NCI-H69 (cell line): ENCODE measurements at places on chromosomes 1 and 21.

DNA sequence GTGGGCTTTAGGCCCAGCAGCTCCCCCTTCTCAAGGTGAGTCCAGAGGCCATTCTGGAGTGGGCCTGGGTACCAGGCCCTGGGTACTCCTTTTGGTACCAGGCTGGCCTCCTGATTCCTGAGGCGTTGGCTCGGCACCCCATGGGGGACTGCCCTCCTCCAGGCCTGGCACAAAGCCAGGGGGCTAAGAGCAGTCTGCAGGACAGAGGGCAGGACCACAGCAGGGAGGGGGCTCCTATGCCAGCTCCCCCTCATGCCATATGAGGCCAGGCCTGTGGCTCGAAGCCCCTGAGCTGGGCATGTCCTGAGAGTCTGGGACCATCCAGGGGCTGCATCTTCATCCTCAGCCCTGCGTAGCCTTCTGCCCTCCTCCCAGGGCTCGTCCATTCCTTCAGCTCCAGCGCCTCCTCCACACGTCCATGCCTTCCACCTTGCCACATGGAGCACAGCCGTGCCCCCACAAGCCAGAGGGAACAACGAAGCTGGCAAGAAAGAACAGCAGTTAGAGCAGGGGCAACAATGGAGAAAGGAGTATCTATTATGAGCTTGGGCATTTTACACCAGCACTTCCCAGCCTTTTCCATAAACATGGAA, 3.2 kb downstream of the PHLDA3 start:
- no peak for DNase-seq

GRCh38 chr1:75265792-75266191, 131.6 kb downstream of the LHX8 start:
- DNase-seq = peak; percentile 65

GRCh38 chr1:166090244-166090643, 76.6 kb downstream of the FAM78B start:
- DNase-seq = no peak

GRCh38 chr1:66767626-66768025, 15.4 kb downstream of the DYNLT5 start:
- DNase-seq = peak; percentile 26

DNA sequence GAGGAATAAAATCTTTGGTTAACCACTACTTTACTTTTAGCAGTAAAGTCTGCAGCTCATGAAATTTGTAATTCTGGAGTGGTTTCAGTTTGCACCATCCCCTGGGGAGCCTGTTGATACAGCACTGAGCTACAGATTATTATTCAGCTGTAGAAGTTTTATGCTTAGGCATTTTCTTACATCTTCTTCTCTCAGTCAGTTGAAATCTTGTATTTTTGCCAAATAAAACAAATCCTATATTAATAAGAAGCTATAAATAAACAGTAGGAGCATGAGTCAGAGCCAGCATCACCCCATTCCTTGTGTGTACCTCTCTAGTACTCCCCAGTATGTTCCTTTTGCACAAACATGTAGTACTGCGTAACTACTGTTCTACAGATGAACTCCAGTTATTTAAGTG, 118.9 kb downstream of the ATF6 start:
- peak; percentile 36 for DNase-seq

DNA sequence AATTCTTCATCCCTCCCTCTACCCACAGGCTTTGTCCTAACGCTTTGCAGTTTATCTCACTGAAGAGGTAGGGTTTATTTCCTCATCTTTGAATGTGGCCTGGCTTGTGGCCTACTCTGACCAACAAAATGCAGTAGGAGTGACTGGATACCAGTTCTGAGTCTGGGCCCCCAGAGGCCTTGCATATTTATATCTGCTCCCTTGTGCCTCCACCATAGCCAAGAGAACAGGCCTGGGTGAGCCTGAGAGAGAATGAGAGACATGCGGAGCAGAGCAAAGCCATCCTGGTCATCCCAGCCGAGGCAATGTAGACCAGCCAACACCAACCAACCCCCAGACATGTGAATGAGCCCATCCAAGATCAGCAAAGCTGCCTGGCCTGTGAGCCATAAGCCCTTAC, 30.3 kb downstream of the SMIM12 start:
- no peak for DNase-seq

DNA sequence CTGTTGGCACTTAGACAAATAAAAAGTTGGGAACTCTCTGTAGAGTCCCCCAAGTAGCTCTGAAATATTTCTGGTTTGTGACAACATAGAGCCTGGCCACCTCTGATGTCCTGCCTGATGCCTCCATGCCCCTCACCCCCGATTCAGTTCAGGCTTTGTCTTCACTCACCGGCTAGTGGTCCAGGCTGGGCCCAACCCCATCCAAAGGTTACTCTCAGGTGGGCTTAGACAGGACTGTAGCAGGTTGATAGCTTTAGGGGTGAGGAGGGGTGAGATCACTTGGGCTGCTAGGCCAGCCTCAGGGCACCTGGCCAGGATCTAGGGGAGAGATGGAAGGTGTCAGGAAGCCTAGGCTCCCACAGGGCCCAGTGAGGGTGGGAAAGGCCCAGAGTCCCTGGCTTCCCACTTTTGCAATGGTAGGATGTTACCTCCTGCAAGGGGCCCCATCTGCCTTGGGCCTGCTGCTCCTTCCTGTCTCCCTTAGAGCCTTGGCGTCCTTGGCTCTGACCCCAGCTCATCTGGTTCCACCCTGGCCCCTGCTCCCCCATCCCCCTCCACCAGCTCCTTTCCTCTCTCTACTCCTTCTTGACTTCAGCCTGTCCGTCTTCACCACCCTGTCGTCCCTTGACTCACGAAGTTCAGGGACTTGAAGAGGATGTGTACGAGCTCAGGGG, 6.7 kb downstream of the EPS8L3 start:
- no peak for DNase-seq

DNA sequence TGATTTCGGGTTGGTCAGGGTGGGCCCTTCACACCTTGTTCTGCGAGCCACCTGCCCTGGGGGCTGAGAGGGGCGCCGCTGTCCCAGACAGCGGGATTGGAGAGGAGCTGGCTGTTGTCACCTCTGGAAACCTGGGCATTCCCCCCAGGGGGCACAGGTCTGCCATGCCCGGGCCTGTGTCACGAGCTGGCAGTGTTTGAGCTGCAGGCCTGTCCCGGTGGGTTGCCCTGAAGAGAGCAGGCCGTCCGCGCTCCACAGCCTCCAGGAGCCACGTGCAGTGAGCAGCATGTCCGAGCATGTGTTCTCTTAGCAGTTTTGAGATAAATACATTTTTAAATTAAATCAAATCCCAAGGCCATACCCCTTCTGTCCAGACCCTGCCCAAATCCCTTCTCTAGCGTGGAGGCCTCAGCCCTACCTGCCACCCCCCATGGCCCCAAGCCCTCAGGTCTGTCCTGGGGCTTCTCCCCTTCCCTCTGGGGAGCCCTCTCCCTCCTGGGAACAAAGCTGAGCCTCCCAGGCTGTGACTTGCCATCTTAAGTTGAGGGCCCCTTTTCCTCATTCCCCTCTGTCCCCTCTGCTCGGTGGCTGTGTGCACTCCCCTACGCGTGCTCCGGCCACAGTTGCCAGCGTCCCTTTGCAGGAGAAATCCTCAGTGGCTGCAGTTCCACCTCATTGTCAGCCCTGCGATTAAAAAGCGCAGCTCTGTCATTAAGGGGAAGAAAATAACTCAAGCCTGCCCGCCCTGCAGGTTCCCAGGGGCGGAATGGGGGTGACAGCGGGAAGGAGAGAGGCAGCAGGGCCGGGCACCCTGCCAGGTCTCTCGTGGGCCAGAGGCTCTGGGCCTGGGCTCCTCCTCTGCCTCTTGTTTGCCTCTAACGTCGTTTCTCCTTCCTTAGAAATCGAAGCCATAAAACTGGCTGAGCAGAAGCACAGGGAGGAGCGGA, 26.6 kb downstream of the SLX9 start:
- peak; percentile 45 for DNase-seq

- DNase-seq = no peak
Measured at GRCh38 chr1:246332078-246332477, 175.0 kb downstream of the SMYD3 start.

GRCh38 chr21:17467829-17468228, 45.0 kb upstream of the CXADR start:
- DNase-seq = no peak

DNA sequence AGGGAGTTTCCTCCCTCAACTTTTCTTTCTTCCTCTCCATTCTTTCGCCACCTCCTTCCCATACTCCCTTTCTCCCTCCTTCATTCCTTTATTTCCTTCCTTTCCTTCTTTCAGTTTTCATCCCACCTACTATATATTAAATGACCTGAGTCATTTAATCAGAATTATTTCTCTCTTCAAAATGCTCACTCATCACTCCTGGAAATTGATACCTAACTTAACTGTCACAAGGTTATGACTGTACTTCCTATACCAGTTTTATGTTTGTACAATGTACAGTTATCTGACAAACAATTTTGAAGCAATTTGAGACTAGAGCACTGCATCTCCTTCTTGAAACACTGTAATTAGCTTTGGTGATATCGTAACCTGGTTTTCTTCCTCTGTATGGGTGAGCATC, 41.4 kb downstream of the NEXN start:
- DNase-seq = no peak

DNA sequence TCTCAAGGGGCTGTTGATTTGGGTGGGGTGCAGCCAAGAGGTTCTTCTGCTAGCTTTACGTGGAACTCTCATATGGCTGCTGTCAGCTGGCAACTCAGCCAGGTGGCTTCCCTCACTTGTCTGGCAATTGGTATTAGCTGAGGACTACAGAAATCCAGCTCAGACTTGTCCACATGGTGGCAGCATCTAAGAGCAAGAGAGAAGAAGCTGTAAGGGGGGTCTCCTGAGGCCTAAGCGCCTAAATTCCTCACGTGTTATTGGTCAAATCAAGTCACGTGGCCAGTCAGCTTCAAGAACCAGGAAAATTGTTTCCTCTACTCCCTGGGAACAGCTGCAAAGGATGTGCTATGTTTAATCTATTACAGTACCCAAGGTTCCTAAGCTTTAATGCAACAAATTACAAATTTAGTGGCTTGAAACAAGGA, 4.2 kb upstream of the DYRK3 start:
- DNase-seq = peak; percentile 97

- DNase-seq = no peak
Measured at GRCh38 chr1:219699870-219700269, 87.0 kb upstream of the ZC3H11B start.

DNA sequence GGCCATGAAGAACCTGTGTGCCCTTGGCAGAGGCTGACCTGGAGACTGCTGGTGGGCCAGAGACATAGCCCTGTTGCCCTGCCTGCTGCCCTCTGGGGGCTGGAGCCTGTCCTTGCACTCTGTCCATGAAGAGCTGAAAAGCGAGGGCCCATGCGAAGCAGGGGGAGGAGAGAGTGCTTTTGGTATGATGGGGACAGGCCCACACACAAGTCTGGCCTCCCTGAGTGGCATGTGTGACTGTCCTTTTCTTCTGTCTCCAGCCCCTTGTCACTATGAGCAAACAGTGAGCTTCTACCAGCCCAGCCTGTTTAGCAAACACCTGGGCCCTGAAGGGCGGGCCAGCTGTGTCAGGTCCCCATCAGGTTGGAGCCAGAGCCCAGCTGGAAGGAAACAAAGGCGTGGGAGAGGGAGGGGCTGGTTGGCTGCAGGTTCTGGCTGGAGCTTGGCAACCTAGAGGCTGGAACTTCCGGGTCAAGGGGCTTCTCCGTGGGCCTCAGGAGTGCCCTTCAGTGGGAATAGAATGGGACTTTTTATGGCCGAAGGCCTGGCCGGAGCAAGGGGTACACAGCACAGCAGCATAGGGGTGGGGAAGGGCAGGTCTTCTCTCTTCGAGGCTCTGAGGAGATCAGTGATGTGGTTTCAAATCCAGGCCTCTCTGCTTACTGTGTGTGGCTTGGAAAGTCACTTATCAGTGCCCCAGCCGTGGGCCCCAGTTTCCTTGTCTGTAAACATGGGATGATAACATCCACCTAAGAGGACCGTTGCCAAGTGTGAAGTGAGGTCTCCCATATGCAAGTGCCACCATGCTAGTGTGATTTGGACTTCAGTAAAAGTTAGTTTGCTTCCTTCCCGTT, 14.3 kb downstream of the QSOX1 start:
- DNase-seq = peak; percentile 93

DNA sequence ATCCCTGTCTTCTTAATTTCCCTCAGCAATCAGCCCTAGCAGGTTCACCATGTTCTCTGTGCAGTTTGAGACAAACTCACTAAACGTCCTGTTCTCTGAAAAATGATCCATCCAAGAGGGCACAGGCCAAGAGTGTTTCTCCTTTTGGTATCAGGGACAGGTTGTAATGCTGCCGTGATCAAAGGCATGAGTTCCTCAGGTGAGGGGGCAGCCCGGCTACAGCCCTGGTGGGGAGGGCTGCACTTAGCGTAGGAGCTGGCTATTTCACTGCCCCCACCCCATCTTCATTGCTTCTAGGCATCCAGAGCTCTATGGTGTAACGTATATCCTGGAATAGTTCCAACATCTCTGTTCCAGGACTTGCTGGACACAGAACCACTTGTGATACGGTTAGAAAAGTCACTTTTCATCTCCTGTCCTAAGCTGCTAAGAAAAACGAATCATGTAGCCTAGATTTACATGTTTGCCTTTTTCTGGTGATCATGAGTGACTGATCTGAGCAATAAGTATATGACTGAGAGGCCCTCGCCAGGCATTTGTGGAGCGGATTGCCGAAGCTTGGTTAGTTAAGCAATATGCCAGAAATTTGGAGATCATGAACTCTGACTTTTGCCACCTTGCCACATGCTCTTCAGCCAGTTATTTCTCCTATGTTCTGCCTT, 41.1 kb upstream of the SRP9 start:
- peak; percentile 33 for DNase-seq

DNA sequence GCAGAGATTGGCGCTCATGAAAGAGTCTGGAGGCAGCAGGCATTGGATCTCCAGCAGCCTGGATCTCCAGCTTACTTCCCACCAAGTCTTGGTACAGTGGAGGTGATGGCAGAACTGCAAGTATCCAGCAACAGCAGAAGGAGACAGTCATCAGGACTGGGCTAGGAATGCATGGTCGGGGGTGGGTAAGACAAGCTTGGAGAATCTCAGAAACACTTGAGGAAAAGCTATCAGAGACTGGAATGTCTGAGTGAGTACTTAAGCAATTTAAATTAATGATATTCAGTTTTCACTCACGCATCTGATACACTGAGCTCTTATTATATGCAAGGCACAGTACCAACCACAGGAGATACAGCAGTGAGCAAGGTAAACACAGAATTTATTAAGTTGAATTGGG, 9.8 kb downstream of the TMEM35B start:
- DNase-seq = no peak

- DNase-seq = no peak
Measured at GRCh38 chr1:59509341-59509875, 212.5 kb downstream of the FGGY start.

DNA sequence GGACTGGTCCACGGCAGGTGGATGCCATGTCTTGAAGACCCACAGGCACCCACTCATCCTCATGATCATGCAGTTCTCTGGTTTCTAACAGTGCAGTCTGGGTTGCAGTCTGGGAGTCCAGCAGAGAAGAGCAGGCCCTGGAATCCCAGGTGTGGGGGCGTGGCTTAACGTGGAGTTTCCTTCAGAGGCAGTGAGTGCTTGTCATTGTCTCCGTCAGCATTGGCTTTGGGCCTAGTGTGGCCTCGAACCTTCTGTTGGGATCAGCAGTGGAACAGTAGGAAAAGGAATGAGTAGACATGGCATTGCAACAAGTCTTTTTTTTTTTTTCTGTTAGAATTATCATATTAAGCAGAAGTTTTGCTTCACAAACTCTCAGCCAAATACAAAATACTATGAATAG, 12.8 kb downstream of the LGALS8 start:
- peak; percentile 91 for DNase-seq

- peak; percentile 67 for DNase-seq
Measured at GRCh38 chr1:198880818-198881597, 242.2 kb downstream of the PTPRC start.
